ENCODE measurements at places on chromosomes 6 and 20.

- no peak for DNase-seq
Measured at GRCh38 chr6:20486641-20487040, 47.6 kb upstream of the CDKAL1 start.

DNA sequence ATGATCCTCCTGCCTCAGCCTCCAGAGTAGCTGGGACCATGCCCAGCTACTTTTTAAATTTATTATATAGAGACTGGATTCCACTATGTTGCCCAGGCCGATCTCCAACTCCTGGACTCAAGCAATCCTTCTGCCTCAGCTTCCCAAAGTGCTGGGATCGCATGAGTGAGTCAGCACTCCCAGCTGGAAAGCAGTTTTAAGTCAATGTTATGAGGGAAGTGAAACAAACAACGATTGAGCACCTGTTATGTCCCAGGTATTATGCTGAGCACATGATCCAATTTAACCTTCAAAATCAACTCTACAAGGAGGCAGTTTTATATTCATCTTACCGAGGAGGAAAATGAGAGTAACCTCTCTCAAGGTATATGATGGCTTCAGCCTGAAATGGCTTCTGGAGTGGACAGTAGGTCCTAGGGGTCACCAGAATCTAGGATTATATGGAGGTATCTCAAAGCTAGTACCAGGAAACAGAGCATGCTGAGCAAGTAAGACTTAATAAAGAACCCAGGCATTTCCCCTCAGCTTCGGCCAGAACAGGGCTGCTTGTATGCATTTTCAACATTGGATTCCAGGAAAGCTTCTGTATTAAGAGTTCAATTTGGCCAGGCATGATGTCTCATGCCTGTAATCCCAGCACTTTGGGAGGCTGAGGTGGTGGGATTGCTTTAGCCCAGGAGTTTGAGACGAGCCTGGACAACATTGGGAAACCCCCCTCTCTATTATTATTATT lies 55.0 kb downstream of the EDN1 start:
- DNase-seq, result no peak

GRCh38 chr6:40323881-40324634 lies 263.1 kb downstream of the LRFN2 start:
- no peak for DNase-seq

- no peak for DNase-seq
Measured at GRCh38 chr6:111248789-111249188, 161.5 kb downstream of the SLC16A10 start.

DNA sequence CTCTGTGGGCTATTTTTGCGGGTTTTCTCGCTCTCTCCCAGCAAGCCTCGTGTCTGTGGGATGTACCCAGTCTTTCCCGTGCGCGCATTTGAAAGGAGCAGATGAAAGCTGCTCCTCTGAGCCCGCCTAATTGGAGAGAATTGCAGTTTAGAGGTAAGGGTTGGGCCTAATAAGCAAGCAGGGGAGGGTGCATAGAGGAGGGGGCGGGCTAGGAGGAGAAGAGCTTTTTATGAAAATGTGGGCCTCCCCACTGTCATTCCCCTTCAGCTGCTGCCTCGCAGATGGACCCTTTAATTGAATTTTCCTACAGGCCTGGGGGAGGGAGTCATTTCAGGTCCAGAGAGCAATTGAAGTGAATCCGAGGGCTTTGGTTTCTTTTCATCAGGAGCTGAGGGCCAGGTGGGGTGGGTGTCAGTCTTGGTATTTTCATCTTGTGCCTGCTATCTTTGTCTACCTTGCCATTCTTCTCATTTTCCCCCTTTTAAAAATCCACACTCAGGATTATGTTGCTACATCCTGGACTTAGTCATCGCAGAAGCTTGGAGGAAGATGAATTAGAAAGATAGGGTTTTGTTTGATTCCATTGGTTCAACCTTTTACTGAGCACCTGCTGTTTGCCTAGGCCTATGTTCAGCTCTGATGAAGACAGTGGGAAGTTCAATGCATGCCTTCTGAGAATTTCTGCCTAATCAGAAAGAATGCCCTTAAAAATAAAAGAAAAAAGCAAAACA lies 423.4 kb downstream of the CD83 start:
- no peak for DNase-seq

DNA sequence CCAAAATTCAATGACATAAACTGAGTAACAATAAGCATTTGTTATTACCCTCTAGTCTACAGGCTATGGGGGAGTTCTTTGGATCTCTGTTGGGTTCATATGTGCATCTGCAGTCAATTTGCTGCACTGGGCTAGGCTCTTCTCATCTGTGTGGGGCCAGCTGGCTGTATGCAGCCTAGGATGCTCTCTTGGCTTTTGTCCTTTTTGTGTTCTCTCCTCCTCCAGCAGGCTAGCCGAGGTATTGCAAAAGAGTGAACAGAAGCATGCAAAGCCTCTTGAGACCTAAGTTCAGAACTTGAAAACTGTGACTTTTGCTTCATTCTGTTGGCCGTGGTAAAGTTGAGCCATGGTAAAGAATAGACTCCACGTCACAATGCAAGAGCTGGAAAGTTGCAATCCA lies 62.8 kb upstream of the FOXO3 start:
- peak; percentile 52 for DNase-seq

- DNase-seq, result no peak
Measured at GRCh38 chr20:41167481-41168253, 30.3 kb downstream of the PLCG1 start.

DNA sequence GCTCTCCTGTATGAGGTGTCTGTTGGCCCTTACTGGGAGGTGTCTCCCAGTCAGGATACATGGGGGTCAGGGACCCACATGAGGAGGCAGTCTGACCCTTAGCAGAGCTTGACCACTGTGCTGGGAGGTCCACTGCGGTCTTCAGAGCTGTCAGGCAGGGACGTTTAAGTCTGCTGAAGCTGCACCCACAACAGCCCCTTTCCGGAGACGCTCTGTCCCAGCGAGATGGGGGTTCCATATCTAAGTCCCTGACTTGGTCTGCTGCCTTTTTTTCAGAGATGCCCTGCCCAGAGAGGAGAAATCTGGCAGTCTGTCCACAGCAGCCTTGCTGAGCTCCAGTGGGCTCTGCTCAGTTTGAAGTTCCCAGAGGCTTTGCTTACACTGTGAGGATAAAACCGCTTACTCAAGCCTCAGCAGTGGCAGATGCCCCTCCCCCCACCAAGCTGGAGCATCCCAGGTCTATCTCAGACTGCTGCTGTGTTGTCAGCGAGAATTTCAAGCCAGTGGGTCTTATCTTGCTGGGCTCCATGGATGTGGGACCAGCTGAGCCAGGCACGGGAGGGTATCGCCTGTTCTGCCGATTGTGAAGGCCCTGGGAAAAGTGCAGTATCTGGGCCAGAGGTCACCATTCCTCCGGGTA lies 36.3 kb upstream of the IBTK start:
- no peak for DNase-seq

GRCh38 chr6:53547166-53547810 lies 2.4 kb upstream of the GCLC start:
- DNase-seq, result peak; percentile 30

DNA sequence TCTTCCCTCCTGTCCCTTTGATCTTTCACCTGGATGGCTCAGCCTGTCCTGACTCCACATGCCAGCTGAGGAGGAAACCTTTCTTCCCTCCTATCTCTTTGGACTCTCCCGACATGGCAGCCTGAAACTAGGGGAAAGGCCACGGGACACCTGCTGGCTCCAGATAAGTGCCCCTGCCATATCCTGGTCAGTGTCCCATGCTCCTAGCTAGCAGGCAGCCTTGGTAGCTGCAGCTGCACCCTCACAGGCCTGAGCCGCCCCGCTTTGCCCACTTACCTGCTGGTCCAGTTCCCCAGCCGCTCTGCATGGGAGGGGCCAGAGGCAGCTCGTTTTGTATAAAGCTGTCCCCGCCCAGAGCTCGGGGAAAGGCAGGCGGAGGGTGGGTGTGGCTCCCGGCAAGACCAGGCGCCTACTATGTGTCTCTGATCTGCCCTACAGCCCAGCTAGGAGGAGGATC lies 7.4 kb upstream of the SLC52A3 start:
- DNase-seq, result peak; percentile 92

DNA sequence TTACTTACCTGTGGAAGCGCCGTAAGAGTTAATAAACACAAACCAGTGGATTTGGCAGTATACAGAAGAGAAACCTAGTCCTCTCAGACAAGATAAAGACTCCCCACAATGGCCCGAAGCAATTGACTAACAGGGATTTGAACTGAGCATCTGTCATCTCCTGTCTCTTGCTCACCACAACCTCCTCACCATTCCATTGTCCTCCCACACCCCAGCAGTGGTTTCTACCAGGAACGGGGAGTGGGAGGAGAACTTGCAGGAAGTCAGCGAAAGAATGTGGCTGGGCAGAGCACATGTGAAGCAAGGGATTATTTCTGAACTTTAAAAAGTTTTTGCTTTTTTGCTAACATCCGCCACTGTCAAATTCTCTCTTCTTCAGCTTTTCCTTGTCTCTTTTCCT lies 24.6 kb upstream of the TAAR1 start:
- DNase-seq, result no peak

GRCh38 chr6:25089442-25089841 lies 153.7 kb upstream of the RIPOR2 start:
- no peak for DNase-seq

DNA sequence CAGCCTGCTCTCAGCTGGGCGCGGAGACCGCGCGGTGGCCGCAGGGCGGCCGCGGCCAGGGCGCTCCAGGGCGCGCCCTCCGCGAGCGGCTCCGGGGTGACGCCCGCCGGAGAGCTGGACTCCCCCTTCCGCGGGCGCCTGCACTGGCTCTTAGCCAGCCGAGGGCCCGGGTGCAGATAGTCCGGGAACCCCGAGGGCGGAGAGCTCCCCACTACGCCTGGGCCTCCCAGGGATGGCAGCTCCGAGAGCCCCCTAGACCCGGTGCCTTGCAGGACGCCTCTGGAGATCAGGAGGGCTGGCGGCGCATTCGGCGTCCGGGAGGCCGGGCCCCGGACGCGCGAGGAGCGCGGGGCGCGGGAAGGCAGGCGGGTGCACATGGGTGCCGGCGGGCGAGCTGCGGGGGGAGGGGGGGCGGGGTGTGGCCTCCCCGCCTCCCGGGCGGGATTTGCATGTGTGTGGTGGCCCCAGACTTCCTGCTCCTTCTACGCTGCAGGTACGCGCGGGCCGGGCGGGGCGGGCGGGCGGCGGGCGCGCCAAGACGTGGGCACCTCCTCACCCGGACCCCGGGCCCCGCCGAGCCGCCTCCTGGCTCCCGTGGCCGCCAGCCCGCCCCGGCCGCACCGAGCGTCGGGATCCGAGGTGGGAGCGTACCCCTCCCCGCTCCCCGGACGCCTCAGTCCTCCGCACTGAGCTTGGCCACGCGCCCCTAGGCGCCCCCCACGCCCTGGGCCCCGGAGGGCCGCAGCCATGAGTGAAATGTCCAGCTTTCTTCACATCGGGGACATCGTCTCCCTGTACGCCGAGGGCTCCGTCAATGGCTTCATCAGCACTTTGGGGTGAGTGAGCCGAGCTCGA lies at the start of gene ITPR3:
TSS of gene ITPR3 (plus strand) at position 467 of the 855 bp plus-strand sequence. CDS start at position 748, 281 bp downstream.
- DNase-seq, result peak; percentile 86

DNA sequence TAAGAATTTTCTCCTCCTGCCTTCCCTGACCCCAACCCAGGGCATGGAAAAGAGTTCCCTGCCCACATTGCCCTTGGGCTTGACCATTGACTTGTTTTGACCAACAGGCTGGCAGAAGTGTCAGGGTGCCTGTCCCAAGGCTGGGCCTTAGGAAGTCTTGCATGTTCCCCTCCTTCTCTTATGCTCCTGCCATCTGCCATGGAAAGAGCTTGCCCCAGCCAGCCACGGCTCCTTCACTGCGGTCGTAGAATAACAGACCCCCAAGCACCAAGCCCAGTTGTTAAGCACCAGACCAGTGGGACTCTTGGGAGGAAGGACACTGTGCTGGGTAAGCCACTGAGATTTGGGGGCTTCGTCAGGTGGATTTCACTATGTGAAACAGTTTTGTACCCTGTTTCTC lies 53.6 kb downstream of the SNX5 start:
- DNase-seq, result no peak

DNA sequence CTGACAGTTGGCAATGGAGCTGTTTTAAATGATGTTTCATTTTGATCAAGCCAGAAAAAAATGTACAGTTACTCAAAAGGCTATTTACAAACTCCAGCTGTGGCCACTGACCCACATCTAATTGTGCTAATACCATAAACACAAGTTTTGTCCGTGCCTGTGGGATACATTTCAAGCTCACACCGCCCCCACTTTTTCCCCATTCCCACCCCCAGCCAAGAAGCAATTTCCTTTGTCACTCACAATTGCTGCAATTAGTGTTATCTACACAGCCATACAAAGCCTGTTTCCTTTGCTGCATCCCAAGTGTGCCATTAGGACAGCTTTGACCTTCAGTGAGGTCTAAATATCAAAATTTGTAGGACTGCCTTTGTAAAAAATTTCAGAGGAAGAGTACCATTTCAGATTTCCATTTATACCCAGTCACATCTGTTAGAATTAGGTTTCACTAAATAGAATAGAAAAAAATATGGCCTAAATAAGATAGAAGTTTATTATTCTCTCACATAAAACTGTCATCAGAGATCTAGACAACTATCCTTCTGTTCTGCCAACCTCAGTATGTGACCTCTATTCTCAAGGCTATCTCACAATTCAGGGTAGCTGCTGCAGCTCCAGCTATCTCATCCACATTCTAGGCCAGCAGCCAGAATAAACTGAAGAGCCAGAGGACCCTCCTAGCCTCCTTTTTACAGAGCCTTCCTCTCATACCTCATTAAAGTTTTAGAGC lies 202.6 kb downstream of the NFATC2 start:
- DNase-seq, result no peak

DNA sequence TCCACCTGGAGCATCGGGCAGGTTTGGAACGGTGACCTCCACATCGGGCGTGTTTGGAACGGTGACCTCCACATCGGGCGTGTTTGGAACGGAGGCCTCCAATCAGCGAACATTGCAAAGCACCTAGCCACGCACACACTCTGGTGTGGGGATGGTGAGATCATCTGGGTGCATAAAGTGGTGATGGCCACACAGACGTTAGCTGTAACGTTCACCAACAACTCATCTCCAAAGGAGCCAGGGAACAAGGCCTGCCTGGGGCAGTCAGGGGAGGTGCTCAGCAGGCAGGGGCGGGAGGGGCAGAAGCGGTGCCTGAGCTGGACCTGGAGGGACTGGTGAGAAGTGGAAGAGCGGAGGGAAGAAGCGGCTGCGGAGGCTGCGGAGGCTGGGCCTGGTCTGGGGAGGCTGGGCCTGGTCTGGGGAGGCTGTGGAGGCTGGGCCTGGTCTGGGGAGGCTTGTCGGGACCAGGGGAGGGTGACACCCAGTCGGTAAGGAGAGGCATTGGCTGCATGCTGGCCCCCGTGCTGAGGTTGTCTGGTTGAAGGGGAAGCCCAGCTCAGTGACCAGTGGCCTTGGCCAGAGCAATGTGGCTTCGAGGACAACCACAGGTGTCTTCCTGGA lies 89.9 kb downstream of the PSMB1 start:
- DNase-seq, result no peak

DNA sequence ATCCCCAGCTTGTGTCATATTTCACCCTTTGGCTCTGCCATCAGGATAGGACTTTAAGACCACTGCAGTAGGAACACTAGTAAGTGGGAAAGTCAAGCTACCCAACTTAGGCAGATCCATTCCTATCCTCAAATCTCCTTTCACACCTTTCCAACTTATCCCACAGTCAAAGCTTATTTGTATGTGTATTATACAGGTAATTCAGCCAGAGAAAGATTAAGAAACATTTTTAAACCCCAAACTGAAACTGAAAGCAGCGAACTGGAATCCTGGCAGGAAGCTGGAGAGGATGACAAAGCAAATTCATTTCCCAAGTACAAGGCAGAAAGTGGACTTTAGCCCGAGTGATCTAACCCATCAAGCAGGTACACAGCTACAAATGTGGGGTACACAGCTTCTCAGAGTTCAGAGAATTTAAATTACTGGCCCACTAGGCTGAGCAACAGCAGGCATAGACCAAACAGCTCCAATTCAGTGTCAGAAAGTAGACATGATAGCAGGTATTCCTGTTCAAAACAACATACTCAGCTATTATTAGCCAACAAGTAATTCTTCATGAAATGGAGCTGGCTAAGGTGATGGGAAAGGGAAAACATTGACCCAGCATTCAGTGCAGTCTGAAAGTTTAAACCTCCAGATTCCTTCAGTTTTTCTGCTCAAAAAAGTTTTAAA lies 39.1 kb downstream of the ILRUN start:
- DNase-seq, result peak; percentile 92
